Spinal cord (tissue), 10 donors: ENCODE measurements at places on chromosomes 7 and 10. TPM values are rescaled to one million over a fixed set of nuclear protein-coding genes. Genes with fewer than 3 reads are reported as not detected.
A peak's percentile ranks its signal among the peaks of the same experiment; 100 is the strongest.

GRCh38 chr10:59387951-59388670 is 25.8 kb upstream of the FAM13C start:
- H3K27me3 ChIP-seq: no peaks in the 10 kb centered on the region
- H3K27ac ChIP-seq: no peak overlapping the region
- DNase-seq: no peak
- H3K4me3 ChIP-seq: no peak overlapping the region
- no peaks in the 10 kb centered on the region for H3K36me3 ChIP-seq
- no peaks in the 10 kb centered on the region for H3K4me1 ChIP-seq

DNA sequence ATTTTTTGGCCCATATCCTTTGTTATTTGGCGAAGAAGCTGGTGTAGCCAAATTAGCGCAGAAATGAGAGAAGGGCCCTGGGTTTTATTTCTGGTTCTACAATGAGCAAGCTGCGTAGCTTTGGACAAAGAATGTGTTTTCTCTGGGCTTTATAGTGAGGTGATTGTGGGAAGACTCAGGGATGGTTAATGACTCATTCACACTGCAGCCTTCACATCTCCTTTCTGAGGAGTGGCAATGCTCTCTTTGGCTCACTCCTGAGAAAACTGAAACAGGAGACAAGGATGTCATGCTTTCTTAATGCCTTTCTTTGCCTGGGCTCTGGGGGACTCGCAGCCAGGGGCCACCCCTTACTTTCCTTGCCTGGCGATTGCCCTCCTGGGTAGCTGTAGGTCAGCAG is 271.0 kb upstream of the PODXL start:
- peak; percentile 49 for DNase-seq
- H3K27ac ChIP-seq: no peak overlapping the region

GRCh38 chr10:112758961-112759360 is 191.1 kb upstream of the TCF7L2 start:
- no peaks in the 10 kb centered on the region for H3K27me3 ChIP-seq
- DNase-seq: no peak
- H3K4me1 ChIP-seq: peaks cover 29% of the 10 kb centered on the region
- H3K27ac ChIP-seq: no peak overlapping the region

DNA sequence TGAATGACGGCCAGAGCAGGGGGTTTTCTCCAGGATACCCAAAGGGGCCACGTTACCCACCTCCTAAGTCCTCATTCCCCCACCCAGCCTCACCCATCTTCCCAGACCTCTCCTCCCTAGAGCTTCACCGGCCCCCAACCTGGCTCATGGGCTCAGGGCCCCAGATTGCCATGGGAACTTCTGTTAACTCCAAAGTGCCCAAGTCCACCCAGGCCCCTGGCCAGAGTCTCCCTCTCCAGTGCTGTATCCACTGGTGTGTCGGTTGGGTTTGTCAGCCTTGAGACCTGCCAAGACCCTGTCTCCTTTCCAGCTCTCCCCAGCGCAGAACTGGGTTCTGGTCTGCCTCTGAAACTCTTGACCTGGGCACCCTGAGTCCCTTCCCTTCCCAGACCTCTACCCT is 37.1 kb upstream of the ZMIZ2 start:
- no peak overlapping the region for H3K4me3 ChIP-seq
- DNase-seq: no peak
- H3K4me1 ChIP-seq: no peaks in the 10 kb centered on the region
- no peak overlapping the region for H3K27ac ChIP-seq
- peaks cover 36% of the 10 kb centered on the region for H3K36me3 ChIP-seq
- H3K27me3 ChIP-seq: no peaks in the 10 kb centered on the region

GRCh38 chr10:29734962-29735627 is 100.3 kb upstream of the SVIL start:
- peaks cover 19% of the 10 kb centered on the region for H3K4me1 ChIP-seq
- no peaks in the 10 kb centered on the region for H3K36me3 ChIP-seq
- peak overlapping the region; percentile 61 for H3K27ac ChIP-seq
- H3K4me3 ChIP-seq: peak overlapping the region; percentile 79
- peaks cover 26% of the 10 kb centered on the region for H3K27me3 ChIP-seq

DNA sequence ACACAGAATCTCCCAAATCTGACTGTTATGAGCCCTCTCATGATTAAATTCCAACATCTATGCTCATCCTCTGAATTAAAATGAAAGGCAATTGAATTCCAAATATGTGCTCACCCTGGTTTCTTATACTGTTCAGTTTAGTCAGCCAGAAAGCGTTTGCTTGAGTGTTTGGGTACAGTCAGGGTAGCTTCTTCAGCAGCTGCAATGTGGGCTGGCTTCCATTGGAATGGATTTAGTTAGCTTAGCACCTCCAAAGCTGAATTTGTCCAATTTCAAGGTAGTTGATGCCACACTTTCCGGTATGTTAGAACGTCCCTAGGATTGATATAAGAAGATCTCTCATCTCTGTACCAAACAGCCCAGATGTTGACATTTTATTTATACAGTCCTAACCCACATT is 9.3 kb downstream of the KLHL7 start:
- H3K36me3 ChIP-seq: peaks cover under 1% of the 10 kb centered on the region
- DNase-seq: no peak
- no peak overlapping the region for H3K27ac ChIP-seq
- H3K4me3 ChIP-seq: no peak overlapping the region

- peaks cover 12% of the 10 kb centered on the region for H3K36me3 ChIP-seq
- H3K4me1 ChIP-seq: peaks cover 24% of the 10 kb centered on the region
- H3K4me3 ChIP-seq: peak overlapping the region; percentile 39
These were observed 549 bp downstream of the CALY start for GRCh38 chr10:133336118-133336576.

GRCh38 chr7:100396421-100396982 is 23.2 kb downstream of the PILRA start:
- H3K4me3 ChIP-seq: no peak overlapping the region
- peaks cover 4% of the 10 kb centered on the region for H3K36me3 ChIP-seq
- no peaks in the 10 kb centered on the region for H3K27me3 ChIP-seq

GRCh38 chr7:87982116-87982515 is 48.1 kb downstream of the ADAM22 start:
- no peak overlapping the region for H3K4me3 ChIP-seq
- no peaks in the 10 kb centered on the region for H3K27me3 ChIP-seq
- no peaks in the 10 kb centered on the region for H3K36me3 ChIP-seq
- no peak overlapping the region for H3K27ac ChIP-seq
- no peak for DNase-seq

GRCh38 chr7:29980151-29980550 is 9.4 kb downstream of the SCRN1 start:
- H3K4me3 ChIP-seq: no peak overlapping the region
- DNase-seq: no peak
- peaks cover 2% of the 10 kb centered on the region for H3K36me3 ChIP-seq
- H3K27me3 ChIP-seq: no peaks in the 10 kb centered on the region
- no peak overlapping the region for H3K27ac ChIP-seq
- H3K4me1 ChIP-seq: peaks cover 8% of the 10 kb centered on the region

- no peak overlapping the region for H3K4me3 ChIP-seq
- no peaks in the 10 kb centered on the region for H3K36me3 ChIP-seq
- H3K27ac ChIP-seq: no peak overlapping the region
- H3K27me3 ChIP-seq: no peaks in the 10 kb centered on the region
- DNase-seq: no peak
These were observed 200.7 kb downstream of the POLR1F start for GRCh38 chr7:19508124-19508523.

- H3K4me1 ChIP-seq: no peaks in the 10 kb centered on the region
- no peak for DNase-seq
- no peak overlapping the region for H3K27ac ChIP-seq
- H3K4me3 ChIP-seq: no peak overlapping the region
- H3K27me3 ChIP-seq: no peaks in the 10 kb centered on the region
These were observed 251.5 kb downstream of the LRMDA start for GRCh38 chr10:75682649-75683557.

DNA sequence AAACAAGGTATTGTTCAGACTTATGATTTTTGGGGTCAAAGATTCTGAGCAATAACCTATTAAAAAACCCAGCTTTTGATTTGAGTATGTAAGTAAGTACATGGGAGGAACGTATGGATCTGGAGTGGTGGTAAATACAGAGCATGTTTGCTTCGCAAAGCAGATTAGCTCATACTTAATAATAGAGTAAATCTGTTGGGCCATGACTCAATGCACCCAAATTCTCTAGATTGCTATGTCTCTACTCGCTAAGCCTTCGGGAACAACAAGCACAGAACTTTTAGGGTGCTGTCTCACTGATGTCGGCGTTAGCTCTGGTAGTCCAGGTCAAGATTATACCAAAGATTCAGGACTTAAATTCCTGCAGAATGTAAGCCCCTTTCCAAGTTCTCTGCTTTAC is 807 bp upstream of the MINPP1 start:
- no peaks in the 10 kb centered on the region for H3K36me3 ChIP-seq
- peak overlapping the region; percentile 89 for H3K27ac ChIP-seq
- DNase-seq: no peak
- H3K27me3 ChIP-seq: no peaks in the 10 kb centered on the region

- H3K27ac ChIP-seq: no peak overlapping the region
- H3K27me3 ChIP-seq: no peaks in the 10 kb centered on the region
- H3K4me3 ChIP-seq: no peak overlapping the region
- no peak for DNase-seq
- H3K36me3 ChIP-seq: peaks cover 14% of the 10 kb centered on the region
These were observed 16.9 kb downstream of the CUTC start for GRCh38 chr10:99748823-99749451.

NEBL gene
- polyA plus RNA-seq: 30.6 TPM

SPDYE9 gene
- 0.36 TPM for polyA plus RNA-seq

ELOVL3 gene
- 0.42 TPM for polyA plus RNA-seq

SPOCK2 gene
- 312 TPM for polyA plus RNA-seq

ASZ1 gene
- not detected for polyA plus RNA-seq

KCP gene
- 2.3 TPM for polyA plus RNA-seq
